ENCODE measurements at places on chromosomes 12 and 14.

- DNase-seq = no peak
Measured at GRCh38 chr14:74205882-74206281, 33.4 kb upstream of the VSX2 start.

GRCh38 chr14:52463375-52463774 lies 88.9 kb downstream of the TXNDC16 start:
- DNase-seq = no peak

DNA sequence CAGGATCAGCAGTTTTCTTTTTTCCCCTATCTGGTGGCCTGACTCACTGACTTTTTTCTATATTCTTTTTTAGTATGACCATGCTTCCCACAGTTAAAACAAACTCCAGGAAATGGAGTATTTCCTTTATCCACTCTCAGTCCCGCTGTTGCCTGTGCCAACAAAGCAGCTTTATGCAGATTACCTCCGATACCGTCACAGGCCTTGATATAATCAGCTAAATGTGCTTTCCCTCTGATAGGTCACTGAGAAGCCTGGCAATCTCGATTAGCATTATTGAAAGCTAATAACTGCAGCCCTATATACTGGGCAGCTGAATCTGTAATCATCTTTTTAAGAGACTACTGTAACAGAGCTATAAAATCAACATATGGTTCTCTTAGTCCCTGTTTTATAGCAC lies 243.6 kb downstream of the KIF21A start:
- DNase-seq = no peak

- DNase-seq = no peak
Measured at GRCh38 chr12:93751864-93752610, 74.9 kb downstream of the CRADD start.

- DNase-seq = no peak
Measured at GRCh38 chr14:32998433-32998832, 59.8 kb downstream of the NPAS3 start.

- DNase-seq = no peak
Measured at GRCh38 chr14:100363053-100363452, 39.9 kb downstream of the SLC25A47 start.

- no peak for DNase-seq
Measured at GRCh38 chr12:48279101-48279500, 71.6 kb downstream of the ZNF641 start.

- DNase-seq = no peak
Measured at GRCh38 chr14:97021001-97021400, 223.8 kb downstream of the VRK1 start.

- no peak for DNase-seq
Measured at GRCh38 chr14:24310646-24311604, at the start of gene LTB4R. Gene LTB4R, plus strand, starts transcription at chr14:24311502. Its CDS starts 4,150 bp downstream, at chr14:24315652.

- DNase-seq = peak; percentile 44
Measured at GRCh38 chr14:54366736-54367735, 29.8 kb upstream of the CDKN3 start.

GRCh38 chr14:88868558-88869159 lies 44.2 kb downstream of the TTC8 start:
- peak; percentile 20 for DNase-seq

DNA sequence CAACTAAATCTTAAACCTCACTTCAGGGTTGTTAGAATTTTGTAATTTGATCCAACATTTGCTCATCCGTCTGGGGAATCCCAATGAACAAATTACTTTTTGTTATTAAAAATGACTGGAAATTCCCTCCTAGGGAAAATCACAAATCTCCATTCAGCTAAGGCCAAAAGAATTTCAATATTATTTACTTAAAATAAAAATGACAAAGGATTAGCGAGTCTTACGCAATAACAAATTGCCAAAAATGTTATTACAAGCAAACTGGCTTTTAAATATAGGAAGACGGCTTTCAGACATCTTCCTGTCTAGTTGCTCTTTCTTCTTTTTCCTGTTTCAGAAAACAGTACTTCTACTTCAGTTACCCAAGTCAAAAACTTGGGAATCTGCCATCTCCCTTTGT lies 92.4 kb upstream of the TSPAN8 start:
- no peak for DNase-seq

DNA sequence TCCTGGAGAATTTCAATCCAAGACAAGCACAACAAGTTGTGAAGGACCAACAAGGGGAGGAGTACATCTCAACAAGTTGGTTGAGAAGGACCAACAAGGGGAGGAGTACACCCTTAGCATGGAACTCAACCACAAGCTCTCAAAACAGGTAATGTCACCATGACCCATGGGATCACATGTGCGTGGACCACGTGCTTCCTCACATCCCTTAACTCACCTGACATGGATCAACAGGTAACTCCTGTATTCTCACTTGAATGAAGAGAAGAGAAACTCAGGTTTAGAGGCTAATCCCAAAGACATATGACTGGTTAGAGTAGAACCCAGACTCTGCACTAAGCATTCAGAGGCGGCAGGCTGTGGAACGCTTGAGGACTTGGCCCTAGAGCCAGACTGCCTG lies 6.2 kb downstream of the CRACR2A start:
- DNase-seq = no peak

DNA sequence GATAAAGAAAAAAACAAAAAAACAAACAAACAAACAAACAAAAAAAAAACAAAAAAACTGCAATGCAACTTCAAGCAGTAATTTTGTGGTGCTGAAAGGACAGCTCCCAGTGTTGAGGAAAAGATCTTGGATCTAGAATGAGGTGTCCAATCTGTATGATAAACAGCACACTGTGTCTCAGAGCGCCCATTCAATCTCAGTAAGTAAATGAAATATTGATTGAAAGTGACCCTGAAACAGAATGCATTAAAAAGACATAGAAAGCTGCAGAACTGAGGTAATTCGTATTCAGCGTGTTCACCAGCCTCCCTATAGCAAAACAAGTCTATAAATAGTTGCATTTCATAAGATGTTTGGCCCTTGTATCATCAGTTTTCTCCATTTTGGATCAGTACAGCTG lies 153.0 kb downstream of the NOVA1 start:
- no peak for DNase-seq

DNA sequence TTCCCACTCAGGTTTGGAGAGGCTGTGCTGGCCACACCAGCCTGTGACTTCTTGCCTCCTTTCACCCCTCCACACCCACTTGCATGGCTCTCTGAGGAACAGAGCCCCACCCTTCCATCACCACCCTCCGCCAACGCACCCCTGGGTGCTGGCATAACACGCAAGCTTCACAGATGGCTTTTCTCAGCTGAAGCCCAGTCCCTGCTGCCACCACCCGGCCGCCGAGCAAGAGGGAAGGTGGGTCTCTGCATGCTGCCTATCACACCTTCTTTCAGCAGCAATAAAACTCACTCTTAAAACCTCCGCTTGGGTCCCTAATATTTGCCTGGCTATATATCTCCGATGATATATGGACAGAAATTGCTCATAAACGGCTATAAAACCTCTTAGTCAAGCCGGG lies 41.6 kb downstream of the SMUG1 start:
- DNase-seq = peak; percentile 35

DNA sequence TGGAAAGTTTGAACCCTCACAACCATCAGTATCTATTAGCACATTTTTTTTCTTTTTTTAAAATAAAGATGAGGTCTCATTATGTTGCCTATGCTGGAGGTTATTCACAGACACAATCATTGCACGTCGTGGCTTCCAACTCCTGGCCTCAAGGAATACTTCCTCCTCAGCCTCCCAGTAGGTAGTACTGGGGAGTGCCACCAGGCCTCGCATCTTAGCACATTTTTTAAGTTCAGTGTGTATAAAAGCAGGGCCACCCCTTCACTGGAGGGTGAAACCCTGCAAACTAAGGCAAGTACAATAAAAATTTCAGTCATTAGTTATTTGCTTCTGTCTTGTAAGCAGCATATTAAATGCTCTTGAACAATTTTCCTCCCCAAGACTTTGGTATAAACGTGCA lies 114.2 kb upstream of the SINHCAF start:
- no peak for DNase-seq

GRCh38 chr12:32398816-32399369 lies 465 bp upstream of the FGD4 start:
- no peak for DNase-seq

DNA sequence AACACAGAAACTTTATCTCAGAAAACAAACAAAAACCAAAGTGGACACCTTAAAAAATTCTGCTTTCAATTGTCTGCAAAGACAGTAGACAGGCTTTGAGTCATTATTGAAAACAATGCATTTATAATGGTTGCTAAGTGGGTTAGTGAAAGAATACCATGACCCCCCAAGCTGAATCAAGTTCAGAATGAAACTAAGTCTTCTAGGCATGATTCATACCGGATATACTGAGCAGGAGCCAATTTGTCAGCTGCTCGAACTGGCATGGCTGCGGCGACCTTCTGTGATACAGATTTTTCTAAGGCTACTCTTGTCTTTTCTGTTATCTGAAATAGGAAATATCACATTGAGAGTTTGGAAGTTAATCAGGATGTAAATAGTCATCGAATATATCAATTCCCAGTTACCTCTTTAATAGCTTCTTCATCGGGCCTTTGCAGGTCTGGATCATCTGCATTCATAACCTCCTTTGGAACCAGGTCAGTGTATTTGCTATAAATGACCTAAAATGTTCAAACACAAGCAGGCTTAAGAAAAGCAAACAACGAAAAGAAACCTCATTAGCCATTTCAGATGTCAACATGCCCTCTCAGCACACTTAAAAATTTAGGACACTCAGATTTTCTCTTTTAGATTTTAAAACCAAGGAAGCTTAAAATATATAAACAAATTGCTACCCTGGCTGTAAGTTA lies 22.3 kb downstream of the SNW1 start:
- DNase-seq = no peak

- no peak for DNase-seq
Measured at GRCh38 chr12:118633071-118633470, 256.7 kb downstream of the SUDS3 start.

Measured in NCI-H526 (cell line).